ENCODE measurements at places on chromosomes 7 and 10.

DNA sequence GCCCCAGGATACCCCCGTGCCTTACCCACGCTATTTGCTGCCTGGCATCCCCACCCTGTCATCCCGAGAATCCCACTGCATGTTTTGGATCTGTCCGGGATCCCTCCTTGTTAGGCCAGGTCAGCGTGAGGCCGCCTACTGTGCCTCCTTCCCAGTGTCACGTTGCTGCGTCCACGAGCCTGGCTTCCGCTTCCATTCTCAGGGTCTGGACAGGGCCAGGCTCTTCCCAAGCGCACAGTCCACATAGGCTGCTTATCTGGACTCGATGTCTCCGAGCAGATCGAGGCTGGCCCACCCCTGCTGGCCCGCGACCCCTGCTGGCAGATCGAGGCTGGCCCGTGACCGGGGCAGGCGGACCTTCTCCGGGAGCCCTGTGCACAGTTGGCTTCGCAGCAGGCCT, 27.1 kb downstream of the FOXK1 start:
- no peak for DNase-seq

DNA sequence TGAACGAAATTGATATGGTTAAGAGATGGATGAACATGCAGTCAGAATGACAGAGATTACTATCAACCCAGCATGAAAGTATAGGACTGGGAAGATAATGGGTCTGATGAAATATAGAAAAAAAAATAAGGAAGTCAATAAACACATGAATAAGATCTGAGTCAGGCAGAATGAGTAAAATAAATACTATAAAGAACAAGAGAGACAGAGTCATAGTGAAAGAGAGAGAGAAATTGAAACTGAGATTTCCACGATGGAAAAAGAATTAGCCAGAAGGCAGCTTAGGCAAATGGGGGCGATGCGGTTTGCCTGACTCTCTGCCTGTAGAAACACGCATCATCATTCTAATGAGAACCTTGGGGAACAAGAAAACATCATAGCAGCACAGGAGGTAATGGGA, 26.6 kb downstream of the SEMA3D start:
- DNase-seq, result no peak

GRCh38 chr7:99499371-99499720, 735 bp downstream of the ZNF394 start:
- no peak for DNase-seq

DNA sequence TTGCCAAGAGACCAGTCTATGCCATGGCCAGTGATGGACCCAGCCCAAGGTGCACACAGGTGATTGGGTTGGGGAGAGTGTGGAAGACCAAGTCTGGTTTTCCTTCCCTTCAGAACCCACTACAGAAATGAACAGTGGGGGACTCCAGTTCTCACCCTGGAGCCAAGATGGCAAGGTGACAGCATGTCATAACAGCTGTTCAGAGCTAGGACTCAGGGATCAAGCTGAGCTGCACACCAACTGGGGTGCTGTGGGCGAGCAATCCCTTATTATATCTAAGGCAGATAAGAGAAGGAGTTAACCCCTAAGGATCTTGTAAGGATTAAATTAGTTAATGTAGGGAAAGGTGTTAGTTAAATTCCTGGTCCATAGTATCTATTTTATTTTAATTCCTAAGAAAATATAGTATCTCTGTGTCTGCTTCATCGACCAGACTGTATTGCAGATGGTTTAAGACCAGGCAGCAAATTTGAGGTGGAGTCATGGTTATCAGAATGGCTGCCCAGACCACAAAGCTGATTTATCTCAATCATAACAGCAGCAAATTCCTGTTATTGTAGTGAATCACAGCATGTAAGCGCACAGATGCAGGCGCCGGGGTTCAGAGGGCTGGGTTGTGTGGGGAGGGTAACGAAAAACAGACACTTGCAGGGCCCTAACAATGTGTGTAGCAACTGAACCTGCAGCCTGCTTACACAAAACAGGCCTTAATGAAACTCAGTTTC, 208.7 kb upstream of the ZNF32 start:
- DNase-seq, result no peak

- no peak for DNase-seq
Measured at GRCh38 chr7:130228840-130229502, 21.3 kb downstream of the SSMEM1 start.

- DNase-seq, result no peak
Measured at GRCh38 chr10:109126016-109126415, 797.3 kb downstream of the XPNPEP1 start.

GRCh38 chr10:33326933-33327332, 7.5 kb downstream of the NRP1 start:
- no peak for DNase-seq

DNA sequence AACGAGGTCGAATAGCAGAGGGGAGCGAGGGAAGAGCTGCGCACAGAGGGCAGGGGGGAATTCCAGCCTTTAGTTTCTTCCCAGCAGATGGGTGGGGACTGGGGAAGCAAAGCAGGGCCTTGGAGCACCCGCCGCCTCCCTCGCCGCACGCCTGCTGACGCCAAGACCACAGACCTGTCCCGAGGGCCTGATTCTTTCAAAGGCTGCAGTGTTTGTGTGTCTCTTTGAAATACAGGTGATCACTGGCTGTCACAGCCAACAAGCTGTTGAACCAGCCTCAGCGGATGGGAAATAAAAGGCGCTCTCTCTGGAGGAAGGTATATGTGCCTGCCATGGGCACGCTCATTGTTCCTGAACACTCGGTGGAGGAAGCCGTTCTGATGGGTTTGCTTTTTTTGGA, 119.3 kb downstream of the FAM53B start:
- DNase-seq, result no peak

DNA sequence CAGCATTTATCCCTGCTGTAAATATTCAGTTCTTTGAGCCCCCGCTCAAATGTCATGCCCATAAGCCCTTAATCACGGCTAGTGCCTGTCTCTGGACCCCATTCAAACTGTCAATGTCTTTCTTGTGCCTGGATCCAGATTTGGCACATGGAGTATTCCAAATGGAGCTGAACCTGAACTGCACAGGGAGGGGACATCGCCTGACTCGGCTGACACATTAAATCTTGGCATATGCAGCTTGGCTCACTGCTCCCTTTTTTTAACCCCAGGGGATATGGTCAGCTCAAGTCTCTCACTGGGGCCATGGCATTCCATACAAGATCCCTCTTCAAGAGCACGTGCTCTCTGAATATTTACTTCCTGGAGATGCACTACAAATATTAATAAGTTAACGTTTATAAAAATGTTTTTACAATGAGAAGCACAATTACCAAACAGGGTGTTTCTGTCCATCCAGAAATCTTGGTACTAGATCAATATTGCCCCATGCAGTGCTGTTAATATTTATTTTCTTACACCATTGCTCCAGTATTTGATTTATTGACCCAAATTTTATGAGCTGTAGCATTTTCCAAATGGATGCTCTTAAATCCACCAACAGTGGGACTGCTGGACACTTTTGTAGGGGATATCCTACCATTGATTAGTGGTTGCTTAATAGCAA, 57.4 kb downstream of the FGFR2 start:
- DNase-seq, result no peak

Data from NCI-H1105 (cell line).